ENCODE measurements at places on chromosomes 1 and 21.

- DNase-seq: no peak
Observed at GRCh38 chr1:37404711-37405110, 69.7 kb upstream of the ZC3H12A start.

DNA sequence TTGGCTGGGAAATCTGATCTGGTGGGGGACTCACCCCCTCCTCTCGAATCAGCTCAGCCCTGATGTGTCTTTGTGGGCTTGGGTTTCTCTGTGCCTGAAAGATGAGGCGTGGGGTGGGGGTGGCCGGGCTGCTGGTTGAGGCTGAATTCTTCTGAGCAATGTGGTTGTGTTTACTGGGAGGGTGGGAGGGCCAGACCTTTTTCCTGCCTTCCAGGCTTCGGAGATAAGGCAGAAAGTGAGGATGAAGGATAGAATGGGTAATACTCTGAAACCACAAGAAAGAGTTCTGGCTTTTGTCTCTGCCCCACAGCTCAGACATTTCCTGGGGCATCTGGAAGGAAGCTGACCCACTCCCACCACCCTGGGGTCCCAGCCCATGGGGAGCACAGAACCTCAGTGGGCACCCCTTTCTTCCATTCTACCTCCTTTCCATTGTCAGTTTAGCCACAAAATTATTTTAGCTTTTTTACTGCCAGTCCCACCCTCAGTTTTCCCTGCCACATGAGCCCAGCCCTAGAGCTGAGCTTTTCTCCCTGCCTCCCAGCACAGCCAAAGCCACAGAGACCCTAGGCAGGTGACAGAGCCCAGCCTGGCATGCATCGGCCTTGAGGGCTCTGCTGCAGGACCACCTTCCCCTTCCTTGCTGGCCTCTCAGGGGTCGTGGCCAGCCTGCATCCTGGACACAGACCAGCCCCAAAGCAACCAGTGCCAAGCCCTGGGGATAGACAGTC, 11.2 kb downstream of the ALX3 start:
- DNase-seq: no peak

GRCh38 chr1:44353604-44354003, 1.5 kb downstream of the ERI3 start:
- no peak for DNase-seq

DNA sequence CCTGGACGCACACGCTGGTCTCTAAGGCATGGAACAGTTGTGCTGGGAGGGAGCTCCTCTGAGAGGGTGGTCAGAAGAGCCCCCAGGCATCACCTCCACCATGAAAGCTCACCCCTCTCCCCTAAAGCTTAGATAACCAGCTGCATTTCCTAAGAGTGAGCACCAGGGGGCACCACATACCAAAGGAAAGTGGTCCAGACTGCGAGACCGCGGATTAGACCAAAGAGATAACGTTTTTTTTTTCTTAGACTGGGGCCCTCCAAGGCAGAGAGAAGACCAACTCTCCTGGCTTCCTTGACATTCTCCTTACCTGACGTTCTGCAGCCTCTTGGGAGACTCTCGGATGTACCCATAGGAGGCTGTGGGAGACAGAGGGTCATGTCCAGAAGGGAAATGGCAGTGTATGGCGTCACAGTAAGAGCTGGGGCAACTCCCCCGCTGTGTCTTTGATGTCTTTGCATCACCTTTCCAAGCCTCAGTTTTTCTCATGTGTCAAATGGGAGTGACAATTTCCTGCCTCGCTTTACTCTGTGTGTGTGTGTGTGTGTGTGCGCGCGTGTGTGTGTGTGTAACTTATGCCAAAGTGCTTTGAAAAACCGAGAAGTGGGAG, 12.3 kb upstream of the IFNLR1 start:
- peak; percentile 46 for DNase-seq

DNA sequence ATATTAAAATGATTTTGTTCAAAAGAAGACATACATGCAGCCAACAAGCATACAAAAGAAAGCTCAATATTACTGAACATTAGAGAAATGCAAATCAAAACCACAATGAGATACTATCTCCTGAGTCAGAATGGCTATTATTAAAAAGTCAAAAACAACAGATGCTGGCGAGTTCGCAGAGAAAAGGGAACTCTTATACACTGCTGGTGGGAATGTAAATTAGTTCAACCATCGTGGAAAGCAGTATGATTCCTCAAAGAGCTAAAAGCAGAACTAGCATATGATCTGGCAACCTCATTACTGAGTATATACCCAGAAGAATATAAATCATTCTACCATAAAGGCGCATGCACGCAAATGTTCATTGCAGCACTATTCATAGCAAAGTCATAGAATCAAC, 126.0 kb upstream of the HMCN1 start:
- peak; percentile 3 for DNase-seq

- no peak for DNase-seq
Observed at GRCh38 chr1:205480349-205480985, 24.0 kb upstream of the CDK18 start.

GRCh38 chr1:3465935-3466321, 11.5 kb downstream of the ARHGEF16 start:
- DNase-seq: no peak

GRCh38 chr1:201712387-201713085, 116.4 kb upstream of the IPO9 start:
- no peak for DNase-seq

- DNase-seq: no peak
Observed at GRCh38 chr21:42401820-42402251, 1.9 kb upstream of the UBASH3A start.

DNA sequence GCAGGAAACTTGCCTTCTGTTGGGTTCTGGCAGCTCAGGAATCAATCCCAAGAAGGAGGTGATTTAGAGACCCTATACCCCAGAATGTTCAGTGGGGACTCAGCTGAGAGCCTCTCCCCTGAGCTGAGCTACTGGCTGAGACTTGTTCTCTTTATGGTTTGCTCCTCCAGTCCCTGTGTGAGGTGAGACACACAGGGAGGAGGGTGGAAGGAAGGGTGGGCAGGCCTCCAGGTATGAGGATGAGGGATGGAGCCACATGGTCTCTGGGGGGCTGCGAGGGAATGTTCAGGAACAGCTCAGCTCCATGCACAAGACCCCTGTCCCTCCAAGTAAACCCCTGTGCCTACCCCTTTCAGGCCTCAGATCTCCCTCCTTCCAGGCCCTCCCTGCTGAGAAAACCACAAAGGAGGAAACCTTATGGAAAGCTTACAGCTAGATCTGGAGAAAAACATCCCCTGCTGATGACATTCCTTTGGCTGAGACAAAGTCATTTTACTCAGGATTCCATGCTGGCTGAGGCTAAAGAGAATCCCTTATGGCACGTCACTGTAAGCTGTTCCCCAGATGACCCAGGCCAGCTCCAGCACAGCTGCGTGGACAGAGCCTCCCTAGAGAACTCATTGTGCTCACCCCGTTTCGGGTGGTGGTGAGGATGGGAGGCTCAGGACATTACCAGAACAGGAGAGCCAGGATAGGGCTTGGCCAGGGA, 91.5 kb upstream of the IPO9 start:
- peak; percentile 80 for DNase-seq

DNA sequence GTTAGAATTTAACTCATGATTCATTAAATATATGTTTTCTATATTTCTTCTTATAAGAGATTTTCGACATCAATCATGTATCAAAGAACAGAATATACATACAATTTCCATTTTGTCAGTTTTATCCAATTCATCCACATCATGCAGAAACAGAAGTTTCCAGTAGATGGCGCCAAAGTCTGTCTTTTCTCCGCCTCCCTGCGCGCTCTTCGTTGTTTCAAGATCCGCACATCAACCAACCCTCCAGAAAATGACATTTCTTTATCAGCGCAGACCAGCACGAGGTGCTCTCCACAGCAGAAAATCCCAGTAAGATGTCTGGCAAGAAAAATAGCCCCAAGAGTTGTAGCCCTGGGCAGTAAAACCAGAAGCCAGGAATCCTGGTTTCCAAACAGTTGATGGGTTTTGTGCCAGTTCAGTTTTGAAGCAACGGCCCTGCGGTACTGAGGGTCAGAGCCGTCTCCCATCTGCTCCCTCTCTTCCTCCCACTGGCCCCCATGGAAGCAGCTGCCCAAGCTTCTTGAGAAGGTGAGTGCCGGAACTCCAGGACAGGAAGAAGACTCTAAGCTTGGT, 38.6 kb upstream of the GPR137B start:
- DNase-seq: peak; percentile 53

- DNase-seq: peak; percentile 61
Observed at GRCh38 chr1:162305969-162306368, 70.7 kb downstream of the SPATA46 start.

DNA sequence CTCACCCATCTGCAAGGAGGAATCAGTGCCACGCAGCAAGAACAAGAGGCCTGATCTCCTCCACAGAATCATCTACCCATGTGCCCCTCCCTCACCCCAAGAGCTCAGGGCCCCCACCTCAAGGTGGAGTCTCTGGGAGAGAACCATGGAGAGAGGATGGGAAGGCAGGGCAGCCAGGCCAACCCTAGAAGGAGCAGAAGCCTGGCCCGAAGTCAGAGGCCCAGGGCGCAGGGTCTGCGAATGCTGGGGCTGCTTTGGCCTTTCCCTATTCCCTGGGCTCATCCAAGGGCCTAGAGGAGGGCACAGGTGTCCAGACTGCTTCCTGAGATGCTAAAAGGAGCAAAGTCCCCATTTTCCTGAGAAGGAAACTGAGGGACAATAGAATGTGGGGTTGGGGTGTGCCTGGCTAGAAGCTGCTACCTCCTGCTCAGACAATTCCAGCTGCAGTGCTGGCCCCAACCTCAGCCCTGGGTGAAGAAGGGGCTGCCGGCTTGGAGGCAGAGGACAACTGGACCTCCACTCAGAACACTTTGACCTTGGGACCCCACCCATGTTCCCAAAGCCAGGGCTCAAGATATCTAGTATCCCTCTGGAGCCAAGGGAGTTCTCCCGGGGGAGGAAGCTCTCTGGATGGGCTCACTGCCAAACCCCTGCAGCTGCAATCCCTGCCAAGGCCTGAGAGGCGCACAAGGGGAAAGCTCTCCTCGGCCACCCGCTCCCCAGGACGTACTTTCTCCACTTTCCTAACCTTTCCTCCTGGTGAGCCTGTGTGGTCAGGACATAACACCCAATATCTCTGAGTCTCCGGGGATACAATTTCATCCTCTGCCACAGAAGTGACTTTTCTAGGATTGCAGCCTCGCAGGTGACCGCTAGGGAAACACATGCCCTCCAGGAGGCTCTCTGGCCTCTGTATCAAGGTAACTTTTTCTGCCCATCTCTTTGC, 16.6 kb upstream of the LEMD1 start:
- peak; percentile 75 for DNase-seq

DNA sequence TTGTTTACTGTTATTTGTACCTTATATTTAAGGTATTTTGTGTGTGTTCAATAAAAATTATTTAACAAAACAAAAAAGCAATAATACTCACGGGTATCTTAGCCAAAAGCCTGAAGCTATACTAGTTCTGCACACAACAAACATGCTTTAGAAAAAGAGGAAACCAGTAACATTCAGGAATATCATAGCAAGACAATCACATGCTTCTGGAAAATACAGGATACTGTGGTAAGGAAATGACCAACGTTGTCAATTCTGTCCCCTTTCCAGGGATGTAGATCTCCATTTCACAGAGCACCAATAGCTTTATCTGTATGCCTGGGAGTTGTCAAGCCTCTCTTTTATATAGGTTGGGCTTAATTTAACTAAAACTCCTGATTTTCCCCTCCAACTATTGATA, 288.4 kb downstream of the SMYD3 start:
- no peak for DNase-seq

- DNase-seq: no peak
Observed at GRCh38 chr1:47859092-47859743, 138.0 kb downstream of the TRABD2B start.

DNA sequence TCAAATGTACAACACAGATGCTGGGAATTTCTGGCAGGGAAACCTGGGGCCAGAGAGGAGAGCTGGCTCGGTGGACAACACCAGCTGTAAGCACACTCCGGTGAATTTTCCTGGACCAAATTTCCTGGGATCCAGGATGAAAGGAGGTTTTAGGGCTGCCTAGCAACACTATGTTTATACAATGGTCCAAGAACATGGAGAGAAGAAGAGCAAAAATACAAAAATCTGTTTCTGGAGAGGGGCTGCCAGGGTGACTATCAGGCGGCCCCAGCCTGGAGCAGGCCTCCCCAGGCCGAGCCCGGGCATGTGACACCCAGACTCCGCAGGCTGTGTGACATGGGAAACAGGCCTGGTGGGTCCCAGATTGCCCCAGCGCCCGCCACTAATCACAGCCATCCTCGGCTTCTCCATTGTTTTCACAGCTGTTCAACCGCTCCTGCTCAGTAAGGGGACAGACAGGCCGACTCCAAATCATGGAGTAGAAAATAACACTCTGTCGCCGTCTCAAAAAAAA, 336.0 kb upstream of the NFIA start:
- no peak for DNase-seq

DNA sequence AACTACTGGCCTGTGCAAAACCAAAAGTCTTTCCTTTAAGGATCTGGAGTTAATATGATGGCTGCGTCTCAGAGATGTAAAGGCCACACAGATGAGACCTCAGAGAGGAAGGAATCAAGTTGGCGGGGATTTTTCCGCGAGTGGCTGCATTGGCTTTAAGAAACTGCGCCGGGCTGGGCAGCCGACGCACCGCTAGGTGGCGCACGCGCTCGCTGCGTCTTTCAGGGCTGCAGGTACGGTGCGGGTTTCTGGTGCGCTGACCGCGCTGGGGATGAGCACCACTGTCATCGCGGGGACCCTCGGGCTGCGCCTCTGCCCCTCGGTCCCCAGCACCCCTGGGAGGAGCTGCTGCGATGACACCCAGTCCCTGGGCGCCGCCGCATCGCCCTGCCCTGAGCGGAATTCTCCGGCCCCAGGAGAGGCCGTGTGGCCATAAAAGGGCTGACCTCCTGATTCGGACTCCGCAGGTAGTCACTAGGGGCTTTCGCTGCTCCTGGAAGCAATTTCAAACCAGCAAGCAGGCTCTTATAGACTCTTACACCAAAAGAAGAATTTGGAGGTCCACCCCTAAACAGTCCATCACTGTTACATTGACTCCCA, 241.0 kb downstream of the KCNJ6 start:
- DNase-seq: peak; percentile 40

- peak; percentile 35 for DNase-seq
Observed at GRCh38 chr1:83839566-83840173, 159.3 kb downstream of the TTLL7 start.

GRCh38 chr1:35364741-35365140, 96.2 kb downstream of the ZMYM4 start:
- no peak for DNase-seq

DNA sequence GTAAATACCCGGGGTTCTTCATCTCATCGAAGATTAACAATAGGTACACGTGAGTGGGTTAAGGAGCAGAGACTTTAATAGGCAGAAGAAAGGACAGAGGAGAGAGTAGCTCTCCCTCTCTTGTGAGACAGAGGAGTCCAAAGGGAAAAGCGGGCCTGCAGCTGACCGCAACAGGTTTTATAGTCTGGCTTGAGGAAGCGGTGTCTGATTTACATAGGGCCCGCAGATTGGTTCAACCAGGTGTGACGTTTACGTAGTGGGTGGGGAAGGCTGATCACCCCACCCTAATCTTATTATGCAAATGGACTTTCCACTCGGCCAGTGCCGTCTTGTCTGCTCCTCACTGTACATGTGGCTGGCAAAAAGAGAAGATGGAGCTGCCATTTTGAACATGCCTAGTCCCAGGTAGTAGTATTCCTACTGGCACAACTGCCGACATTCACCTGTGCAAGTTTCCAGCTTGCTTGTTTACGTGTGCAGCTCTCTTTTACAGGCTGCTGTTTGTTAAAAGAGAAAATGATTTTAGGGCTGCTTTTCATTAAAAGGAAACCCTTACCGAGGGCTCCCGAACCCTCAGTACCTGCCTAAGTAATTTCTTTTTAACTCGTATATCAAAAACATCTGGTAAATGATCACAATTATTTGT, 10.6 kb downstream of the CDC14A start:
- no peak for DNase-seq

Measured in iris pigment epithelial cell (primary cell).